Central memory CD4-positive, alpha-beta T cell (primary cell): ENCODE measurements at places on chromosomes 4 and X.

DNA sequence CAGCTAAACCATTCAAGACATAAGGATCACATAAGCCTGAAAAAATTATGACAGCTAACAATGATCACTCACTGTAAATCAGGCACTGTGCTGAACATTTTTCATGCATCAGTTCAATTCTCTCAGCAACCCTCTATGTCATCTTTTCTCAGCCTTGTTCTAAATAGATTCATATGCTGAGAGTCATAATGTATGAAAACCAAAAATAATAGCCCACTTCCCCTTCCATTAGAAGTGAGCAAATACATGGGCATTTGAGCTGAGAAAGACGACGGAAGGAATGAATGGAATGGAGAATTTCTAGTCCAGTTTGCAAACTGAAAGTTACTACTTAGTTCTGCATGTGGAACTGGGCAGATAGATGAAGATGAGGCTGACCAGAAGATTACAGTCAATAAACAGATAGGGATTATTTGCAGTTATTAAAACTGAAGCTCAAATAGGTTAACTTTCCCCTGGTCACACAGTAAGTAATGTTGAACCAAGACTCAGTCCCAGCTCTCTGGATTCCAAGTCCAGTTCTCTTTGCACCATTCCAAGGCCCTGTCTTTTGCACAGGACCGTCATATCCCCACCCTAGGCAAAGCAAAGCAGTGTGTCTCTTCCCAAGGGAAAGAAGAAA lies 1.6 kb upstream of the SH3RF1 start:
- no peak for DNase-seq

GRCh38 chr4:189806506-189806905 lies 134.2 kb upstream of the FRG1 start:
- no peak for DNase-seq

DNA sequence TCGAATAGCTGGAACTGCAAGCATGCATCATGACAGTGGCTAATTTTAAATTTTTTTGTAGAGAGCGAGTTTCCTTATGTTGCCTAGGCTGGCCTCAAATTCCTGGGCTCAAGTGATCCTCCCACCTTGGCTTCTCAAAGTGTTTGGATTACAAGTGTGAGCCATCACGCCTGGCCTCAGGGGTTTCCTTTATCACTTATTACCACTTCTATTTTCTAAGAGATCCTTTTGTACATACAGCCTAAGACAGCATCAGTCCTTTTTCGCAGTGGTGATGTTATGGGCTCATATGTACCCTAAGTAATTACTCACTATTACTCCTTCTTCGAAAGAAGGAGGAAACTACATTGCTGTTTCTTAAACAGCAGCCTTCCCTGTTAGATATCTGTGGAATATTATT lies 54.1 kb upstream of the CDKN2AIP start:
- no peak for DNase-seq

DNA sequence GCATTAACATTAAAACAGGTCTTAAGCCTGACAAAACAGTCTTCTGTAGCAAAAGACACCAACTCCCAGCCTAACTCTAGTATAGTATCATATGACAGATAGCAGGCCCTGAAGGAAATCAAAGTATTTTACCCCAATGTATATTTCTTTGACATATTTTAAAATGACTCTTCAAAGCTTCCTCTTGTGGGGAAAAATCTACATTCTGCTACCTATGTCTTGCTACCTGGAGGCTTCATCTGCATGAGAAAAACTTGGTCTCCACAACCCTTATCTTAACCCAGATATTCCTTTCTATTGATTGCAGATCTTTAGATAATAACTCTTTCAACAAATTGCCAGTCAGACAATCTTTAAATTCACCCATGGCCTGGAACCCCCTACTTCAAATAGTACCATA lies 1620.4 kb downstream of the PCDH7 start:
- no peak for DNase-seq

- DNase-seq, result no peak
Measured at GRCh38 chrX:21398426-21398825, 24.2 kb downstream of the CNKSR2 start.

DNA sequence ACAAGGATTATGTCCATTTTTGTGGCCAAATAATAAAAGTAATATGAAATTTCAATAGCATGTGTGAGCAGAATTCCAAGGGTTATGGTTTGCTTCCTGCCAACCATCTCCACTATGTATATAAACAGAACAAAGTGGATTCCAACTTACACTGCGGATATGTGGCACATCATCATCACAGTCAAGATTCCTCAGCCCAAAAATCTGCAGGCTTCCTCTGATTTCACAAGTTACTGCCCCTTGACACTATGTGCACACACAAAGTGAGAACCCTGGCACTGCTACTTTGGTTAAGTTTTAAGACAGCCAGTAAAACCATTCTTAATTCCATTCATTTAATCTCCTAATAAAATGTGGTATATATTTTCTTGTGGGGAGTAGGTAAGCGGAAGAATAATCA lies 76.4 kb downstream of the LEF1 start:
- DNase-seq, result no peak

- no peak for DNase-seq
Measured at GRCh38 chr4:147299205-147299604, 181.7 kb upstream of the EDNRA start.
